ENCODE measurements at places on chromosomes 1 and 21.

GRCh38 chr1:26553942-26554682 lies 24.6 kb downstream of the RPS6KA1 start:
- DNase-seq: no peak

GRCh38 chr1:174988539-174988938 lies 11.2 kb upstream of the CACYBP start:
- DNase-seq: no peak

GRCh38 chr1:27615346-27616192 lies 11.6 kb upstream of the AHDC1 start:
- DNase-seq: no peak

DNA sequence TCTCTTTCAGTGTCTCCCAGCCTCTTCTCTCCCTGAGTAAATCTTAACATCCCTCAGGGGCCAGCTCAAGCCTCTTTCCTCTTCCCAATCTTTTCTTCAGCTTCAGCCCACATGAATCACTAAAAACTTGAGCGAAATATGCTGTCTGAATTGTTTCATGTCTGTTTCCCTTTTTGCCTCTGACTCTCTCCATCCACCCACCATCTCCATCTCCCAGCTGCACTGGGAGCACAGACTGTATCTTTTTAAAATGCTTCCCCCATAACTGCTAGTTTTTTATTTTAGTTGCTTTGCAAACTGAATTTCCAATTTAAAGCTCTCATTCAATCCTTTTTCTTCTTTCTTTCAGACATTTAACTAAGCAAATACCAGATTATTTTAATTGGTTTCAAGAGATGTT lies 3.0 kb upstream of the AHCTF1 start:
- DNase-seq: no peak

DNA sequence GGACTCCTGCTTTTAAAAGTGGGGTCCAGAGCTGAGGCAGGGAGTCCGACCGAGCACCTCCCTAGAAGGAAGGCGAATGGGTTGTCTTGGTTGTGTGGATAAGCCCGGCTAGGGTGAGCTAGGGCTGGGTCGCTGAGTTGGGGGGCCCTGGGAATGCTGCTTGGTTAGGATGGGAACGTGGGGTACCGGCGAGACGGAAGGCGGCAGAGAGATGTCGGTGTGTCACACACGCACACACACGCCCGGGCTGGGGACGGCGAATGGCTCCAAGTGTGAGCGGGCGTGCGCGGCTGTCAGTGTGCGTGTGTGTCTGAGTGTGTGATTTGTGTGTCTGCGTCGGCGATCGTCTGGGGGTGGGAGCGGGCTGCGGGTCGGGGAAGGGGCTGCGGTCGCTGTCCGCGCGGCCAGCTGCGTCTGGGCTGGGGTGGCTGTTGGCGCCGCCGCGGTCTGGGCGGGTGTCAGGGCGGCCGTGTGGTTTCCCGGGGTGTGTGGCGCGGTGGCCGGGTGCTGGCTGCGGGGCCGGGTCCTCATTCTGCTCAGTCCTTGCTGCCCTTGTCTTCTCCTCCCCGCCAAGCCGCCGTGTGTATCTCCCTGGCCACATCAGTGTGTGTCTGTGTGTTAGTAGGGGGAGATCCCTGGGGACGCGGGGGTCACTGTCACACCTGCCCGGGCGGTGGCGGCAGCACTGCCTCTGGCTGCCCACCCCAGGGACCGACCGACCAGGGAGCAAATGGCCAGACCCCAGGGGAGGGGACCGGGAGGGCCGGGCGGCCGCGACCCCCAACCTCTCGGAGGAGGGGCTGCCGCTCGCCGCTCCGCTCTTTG lies 1.1 kb downstream of the EFNA3 start:
- DNase-seq: peak; percentile 64

DNA sequence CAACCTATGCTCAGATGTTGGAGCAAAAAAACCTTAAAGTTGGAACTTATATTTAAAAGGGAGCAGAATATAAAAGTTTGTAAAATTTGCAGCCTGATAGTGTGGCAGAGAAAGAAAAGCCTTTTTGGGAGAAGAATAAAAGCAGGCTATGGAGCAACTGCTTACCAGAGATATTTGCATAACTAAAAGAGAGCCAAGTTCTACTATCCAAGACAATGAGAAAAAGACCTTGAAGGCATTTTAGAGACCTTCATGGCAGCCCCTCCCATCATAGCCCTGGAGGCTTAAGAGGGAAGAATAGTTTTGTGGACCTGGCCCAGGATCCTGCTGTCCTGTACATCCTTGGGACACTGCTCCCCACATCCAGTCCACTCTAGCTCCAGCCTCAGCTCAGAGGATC lies 312.5 kb upstream of the ZRANB2 start:
- DNase-seq: no peak

DNA sequence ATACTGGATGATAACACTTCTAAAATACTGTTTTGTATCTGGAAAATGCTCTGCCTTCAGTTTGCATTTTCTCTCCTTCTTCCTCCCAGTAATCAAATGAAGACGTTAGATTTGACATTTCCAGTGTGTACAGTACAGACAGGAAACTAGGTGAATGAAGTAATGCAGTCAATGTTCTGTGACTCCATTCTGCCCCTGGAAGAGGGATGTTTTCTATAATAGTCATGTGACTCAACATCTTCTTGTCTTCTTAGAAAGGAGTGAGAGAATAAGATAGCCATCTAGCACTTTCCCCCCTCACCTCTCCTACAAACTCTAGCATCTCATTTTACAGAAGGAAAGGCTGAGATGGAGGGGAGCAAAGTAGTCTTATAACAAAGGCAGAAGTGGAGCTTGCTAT lies 77.6 kb downstream of the DDR2 start:
- DNase-seq: no peak

DNA sequence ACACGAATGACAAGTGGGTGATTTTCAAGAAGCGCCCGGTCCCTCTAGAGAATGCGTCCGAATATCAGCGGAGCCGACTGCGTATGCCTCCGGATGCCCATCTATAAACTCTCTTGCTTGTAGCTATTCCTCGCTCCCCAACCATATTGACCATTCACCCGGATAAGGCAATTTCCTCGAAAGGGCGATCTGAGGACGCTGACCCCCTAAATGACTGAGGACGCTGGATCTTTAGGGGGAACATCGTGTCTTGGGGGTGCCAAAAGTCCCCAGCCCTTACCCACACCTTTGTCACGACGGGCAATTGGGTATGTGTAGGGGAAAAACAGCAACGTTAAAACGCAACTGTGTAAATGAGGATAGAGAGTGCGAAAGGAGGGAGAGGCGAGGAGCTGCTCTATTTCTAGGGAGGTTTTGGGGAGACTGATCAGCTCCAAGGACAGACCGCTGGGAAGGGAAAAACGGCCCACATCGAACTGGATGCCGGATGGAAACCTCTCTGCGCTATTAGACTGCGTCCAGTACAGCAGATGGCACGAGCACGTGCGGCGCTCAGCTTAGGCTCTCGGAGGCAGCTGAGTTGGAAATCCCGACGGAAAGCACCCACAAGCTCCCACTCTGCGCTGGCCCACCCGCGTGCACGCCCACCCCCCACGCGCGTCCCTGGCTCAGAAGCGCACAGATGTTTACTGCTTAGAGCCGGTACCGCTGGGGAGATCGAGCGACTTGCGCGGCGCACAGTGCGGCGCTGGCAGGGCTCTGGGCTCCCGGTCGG lies 2.9 kb upstream of the PRRX1 start:
- peak; percentile 70 for DNase-seq

- DNase-seq: no peak
Observed at GRCh38 chr21:45580576-45581321, 38.5 kb upstream of the SLC19A1 start.

DNA sequence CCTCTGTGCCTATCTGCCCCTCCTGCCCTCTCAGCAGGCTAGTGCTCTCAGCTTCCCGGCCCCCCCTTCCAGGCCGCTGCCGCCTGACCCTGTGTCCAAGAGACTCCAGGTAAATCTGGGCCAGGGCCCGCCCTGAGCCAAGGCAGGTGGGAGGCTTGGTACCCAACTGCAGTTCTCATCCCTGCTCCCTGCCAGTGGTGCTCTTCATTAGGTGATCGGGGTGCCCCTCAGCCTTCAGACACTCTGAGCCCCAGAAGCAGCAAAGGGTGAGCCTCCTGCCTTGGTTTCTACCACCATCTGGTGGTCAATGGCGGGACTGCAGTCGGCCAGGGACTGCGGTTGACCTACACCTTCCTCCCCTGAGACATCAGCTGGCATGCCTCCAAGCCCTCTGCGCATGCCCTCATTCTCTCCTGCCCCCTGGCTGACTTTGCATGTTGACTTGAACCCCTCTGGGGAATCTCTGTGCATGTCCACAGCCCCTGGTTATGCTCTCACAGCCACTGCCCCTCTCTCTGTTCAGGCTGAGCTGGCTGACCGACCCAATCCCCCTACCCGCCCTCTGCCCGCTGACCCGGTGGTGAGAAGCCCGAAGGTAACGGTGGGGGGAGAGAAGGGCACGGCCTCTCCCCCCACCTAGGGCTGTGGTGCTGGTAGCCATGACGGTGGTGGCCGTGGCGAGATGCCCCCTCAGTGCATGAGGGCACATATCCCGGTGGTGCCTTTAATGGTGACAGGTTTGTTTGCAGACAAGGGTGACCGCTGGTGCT lies 2.0 kb upstream of the EFNA4 start:
- peak; percentile 92 for DNase-seq

DNA sequence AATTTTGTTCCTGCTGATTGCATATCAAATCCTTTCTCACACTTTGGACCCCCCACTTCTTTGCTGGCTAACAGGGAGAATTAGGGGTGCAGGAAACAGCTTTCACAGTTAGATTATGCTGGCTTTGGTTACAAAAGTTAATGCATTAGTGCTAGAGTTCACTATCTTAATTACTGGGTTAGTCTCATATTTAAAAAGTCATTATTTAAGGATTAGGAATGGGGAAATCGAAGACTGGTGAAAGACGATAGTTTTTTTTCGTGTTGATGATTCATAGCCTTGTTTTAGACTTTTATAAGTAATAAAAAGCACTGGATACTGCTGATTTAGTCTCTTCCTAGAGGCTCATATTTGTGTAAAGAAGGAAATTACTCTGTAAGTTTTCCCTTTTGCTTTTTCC lies 11.6 kb downstream of the ST6GALNAC3 start:
- DNase-seq: no peak

DNA sequence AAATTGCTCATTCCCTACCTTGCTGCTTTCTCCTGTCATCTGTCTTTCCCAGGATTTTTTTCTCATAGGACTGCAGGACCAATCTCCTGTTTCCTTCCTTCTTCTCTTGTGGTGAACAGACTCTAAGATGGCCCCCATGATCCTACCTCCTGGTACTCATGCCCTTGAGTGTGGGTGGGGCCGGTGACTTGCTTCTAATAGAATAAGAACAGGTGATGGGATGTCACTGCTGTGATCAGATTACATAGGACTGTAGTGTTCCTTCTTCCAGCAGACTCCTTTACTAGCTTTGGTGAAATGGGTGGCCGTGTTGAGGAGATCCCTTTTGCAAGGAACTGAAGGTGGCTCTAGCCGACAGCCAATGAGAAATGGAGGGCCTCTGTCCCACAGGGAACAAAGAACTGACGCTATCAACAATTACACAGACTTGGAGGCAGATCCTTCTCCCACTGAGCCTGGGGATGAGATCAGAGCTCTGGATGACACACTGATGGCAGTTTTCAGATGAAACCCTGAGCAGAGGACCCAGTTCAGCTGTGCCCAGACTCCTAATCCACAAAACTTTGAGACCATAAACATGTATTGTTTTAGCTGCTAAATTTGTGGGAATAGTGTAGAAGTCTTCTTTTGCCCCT lies 7.5 kb downstream of the GSTM3 start:
- DNase-seq: no peak

GRCh38 chr1:61337441-61337951 lies 255.1 kb downstream of the NFIA start:
- DNase-seq: no peak

DNA sequence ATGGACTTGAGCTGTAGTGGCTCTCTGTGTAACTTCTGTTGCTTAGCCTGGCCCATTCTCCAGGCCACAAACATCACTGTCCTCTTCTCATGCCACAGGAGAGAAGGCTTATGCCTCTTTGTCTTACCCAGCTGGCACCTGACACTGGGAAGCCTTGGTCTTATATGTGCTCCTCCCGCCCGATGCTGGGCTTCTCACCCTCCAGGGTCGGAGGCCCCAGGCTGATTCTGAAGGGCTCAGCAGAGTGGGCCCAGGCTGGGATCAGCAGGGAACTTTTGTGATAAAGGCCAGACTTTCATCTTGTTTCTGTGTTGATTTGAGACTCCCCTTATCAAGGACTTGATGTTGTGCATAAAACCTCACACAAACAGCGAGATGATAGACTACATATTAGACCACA lies 29.8 kb downstream of the TRPM2 start:
- no peak for DNase-seq

DNA sequence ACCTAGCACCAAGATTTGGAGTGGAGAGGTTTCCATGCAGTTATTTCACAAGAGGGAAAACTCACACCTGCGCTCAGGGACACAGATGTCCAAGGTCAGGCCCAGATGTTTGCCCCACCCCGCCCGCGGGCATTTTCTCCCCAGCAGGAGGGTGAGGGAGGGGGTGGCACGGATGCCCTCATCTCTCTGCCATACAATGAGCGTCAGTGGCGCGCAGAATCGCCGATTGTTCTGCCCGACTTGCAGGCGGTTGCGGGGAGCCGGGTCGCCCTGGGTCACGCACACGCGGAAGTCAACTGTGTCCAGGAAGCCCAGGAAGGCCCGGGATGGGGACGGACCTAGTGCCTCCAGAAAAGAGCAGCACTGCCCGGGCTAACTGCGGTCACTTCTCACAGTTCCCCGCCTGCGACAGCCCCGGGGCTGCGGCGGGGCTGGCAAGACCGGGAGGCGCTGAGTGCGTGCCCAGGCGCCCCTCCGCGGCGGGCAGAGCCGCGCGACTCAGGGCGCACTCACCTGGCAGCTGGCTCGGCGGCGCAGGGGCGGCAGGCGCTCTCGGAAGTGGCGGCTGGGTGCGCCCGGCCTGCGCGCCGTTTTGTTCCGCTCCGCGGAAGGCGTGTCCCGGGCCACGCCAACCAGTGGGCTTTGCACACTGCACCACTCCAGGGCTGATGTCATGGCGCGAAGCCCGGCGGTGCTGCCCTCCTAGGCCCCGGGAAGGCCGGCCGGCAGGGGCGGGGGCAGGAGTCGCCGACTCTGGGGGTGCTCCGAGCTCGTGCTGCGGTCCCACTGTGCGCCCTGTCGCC lies at the start of gene CSRP1:
Gene CSRP1 (minus strand): TSS at position 567 of the 803 bp plus-strand sequence. CDS start 10,820 bp downstream, outside the sequence.
- DNase-seq: peak; percentile 73

- no peak for DNase-seq
Observed at GRCh38 chr1:94345148-94345721, 73.0 kb upstream of the ABCD3 start.

- no peak for DNase-seq
Observed at GRCh38 chr1:2987773-2988172, 33.5 kb upstream of the ACTRT2 start.

GRCh38 chr1:55965981-55966461 lies 613.3 kb downstream of the PLPP3 start:
- no peak for DNase-seq

DNA sequence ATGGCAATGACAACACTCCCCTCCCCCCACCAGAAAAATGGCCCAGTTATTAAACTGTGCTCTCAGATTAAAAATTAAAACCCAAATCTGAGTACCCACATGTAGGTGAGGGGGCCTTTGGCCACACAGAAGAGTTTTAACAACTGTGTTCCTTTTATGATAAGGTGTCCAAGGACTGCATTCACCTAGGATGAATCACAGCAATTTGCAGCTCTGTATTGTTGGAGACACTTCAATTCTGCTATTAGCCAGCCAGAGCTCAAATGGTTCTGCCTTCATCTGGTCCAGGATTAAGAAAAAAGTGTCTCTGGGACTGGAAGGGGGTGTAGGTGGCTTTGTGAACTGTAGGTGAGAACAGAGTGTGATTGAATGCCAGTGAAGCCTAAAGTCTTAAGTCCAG lies 43.3 kb upstream of the DIRAS3 start:
- DNase-seq: no peak

- no peak for DNase-seq
Observed at GRCh38 chr21:39120876-39121599, 62.2 kb downstream of the PSMG1 start.

GRCh38 chr1:26181586-26182382 lies 4.5 kb downstream of the CNKSR1 start:
- no peak for DNase-seq
